ENCODE measurements at places on chromosomes 11 and 22.

- DNase-seq, result no peak
Observed at GRCh38 chr22:33678523-33678922, 241.8 kb downstream of the LARGE1 start.

DNA sequence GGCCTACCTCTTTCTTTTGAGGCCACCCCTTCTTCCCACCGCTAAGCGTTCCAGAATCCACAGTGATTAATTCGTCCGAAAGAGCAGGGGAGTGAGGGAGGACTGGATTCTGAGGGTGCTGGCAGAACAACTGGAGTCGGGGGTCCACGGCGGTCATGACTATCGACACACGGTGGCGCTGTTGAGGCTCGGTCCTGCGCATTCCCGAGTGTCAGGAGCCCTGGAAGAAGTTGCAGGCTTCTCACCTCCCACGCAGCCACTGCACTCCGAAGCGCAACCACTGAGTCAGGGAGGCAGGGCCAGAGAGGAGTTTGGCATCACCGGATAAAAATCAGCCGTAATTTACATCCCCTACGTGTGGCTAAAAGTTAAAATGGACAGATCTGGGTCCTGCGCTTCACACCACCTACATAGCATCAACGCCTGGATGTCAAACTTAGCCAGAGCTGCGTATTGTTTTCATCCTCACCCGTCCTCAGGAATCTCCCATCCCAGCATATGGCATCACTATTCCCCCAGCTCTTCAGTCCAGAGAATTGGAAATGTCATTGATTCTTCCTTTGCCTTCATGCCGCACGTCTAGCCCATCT, 10.7 kb upstream of the CTSF start:
- DNase-seq, result peak; percentile 58

GRCh38 chr22:27404441-27404840, 397.1 kb downstream of the MN1 start:
- DNase-seq, result no peak

- DNase-seq, result no peak
Observed at GRCh38 chr11:76074148-76075095, 131.9 kb downstream of the WNT11 start.

DNA sequence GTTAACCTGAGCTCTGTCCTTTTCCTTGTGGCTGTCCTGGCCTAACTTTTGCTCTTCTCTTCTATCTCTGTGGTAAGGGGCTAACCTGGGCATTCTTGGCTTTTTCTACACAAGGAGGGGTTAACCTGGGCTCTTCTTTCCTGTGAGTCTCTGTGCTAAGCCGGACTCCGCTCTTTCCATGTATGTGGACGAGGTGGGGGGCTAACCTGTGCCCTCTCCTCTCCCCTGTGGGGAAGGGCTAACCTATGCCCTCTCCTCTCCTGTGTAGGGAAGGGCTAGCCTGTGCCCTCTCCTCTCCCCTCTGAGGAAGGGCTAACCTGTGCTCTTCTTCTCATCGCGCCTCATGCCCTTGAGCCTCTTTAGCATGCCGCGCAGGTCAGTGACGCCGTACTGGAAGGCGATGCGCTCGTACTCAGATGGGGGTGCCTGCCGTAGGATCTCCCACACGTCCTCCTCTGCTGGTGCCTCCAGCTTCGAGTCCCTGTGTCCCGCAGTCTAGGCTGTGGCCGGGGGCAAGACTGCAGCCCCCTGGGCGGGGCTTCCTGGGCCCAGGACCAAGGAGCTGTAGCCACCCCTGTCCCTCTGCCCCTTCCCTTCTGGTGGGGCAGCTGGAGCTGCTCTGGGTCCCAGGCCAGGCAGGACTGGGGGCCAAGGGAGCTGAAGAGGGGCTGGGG, 6.5 kb downstream of the MYBPC3 start:
- no peak for DNase-seq

GRCh38 chr11:4416306-4416705, 22.8 kb upstream of the TRIM21 start:
- DNase-seq, result no peak

DNA sequence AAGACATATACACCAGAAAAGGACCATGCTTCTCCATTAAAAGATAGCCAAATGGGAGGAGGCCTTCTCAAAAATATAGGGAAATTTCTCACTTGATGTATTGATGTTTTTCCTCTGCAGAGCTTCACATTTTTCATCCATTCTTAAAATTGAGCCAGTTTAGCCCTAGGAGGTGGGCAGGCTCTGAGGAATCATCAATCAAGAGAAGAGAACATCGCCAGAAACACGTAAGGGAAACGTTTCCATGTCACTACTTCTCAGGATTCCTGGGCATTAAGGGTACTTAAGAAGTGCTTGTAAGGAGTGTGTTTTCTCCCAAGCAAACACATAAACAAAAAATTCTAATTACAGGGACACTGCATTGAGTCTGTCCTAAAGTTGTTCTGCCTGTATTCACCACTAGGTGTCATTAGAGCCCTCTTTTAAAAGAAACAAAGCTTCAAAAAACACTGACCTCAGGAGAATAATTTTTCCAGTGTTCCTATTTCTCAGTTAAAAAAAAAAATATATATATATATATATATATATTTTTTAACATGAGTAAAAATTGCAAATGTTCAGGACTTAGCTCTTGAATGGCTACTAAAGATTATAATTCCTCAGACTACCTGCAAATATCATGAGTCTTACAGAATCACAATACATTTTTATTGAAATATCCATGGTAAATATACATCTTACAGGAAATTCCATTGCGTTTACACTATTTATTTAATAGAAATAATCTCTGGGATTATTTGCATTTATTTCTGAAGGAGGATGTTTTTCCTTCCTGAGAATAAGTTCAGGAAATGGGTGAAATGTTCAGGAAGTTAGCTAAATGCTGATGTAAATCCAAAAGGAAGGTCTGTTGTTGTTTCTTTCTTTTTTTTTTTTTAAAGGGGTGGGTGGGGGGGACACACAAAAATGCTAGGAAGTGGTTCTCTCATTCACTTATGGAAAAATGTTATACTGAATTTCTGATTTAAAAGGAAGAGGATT, 16.0 kb downstream of the FZD4 start:
- DNase-seq, result no peak

DNA sequence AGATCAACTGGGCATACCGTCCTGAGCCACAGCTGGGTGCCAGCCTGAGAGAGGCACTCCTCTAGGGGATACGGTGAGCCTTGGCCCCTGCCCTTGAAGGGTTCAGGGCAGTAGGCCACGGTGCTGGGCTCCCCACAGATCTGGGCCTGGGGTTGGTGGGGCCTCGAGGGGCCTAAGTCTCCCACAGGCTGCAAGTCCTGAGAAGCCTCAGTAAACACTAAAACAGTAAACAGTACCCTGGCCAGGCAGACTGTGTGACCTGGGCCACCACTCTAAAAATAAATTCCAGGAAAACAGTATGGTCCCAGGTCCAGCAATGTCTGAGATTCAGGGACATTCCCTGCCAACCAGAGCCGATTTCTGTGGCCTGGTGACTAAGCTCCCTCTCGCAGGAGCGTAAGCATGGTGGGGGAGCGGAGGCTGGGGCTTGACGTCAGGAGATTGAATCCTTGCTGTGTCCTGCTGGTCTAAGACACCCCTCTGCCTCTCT, 2.3 kb upstream of the RHOD start:
- no peak for DNase-seq

- no peak for DNase-seq
Observed at GRCh38 chr11:1691878-1692707, 4.9 kb upstream of the KRTAP5-6 start.

GRCh38 chr11:112498701-112499100, 238.0 kb upstream of the PLET1 start:
- no peak for DNase-seq

DNA sequence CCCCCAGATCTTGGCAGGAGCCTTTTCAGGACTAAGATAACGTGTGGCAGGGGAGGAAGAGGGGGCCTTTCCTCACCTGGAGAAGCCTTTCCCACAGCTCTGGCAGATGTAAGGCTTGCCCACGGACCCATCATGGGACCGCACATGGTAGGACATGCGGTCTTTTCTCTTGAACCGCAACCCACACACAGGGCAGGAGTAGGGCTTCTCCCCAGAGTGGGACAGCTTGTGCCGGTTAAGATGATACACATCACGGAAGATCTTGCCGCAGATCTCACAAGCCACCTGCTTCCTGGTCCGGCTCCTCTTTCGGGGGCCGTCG, 1.9 kb downstream of the PATZ1 start:
- DNase-seq, result no peak

DNA sequence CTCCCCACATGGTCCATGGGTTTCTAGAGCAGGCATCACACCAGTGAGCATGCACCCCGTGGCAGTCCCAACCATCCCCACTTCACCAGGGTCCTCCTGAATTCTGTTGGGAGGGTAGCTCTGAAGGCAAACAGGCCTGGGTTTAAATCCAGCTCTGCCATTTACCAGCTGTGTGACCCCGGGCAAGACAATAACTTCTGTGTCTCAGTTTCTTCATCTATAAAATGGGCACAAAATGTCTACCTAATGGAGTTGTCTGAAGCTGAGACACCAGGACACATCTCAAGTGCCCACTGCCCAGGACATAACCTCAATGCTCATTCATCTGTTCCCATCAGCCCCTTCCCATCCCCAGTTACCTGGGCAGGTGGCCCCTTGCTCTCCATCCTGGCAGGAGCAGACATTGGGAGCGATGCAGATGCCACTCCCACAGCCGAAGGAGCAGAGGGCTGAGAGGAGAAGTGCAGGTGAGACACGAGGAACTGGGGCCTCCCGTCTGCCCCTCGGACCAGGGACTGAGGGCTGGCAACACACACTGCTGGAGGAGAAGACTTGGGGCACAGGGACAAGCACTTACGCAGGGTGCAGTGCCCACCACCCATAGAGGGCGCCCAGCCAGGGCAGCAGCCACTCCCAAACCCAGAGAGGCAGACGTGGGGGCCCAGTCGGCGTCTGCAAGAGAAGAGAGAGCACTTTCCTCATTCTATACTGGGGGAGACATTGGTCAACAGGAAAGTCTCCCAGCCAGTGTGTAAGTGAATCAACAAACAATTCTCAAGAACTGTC, 4.0 kb downstream of the VWCE start:
- no peak for DNase-seq

DNA sequence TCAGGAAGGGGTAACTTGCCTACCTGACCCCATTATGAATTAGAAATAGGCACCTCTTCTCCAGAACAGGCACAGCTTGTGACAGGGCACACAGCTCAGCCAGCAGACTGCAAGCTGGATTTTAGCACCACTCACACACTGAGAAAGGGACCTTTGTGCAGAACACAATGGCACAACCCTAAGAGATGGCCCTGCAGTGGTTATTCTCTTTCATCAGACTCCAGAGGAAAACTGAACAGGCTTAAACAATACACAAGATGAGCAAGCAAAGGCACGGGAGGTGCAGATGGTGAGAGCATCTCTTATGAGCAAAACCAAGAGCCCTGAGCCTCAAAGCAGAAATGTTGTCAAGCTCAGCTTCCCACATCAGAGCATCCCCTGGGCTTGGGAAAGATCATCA, 93.8 kb upstream of the LRRC55 start:
- no peak for DNase-seq

DNA sequence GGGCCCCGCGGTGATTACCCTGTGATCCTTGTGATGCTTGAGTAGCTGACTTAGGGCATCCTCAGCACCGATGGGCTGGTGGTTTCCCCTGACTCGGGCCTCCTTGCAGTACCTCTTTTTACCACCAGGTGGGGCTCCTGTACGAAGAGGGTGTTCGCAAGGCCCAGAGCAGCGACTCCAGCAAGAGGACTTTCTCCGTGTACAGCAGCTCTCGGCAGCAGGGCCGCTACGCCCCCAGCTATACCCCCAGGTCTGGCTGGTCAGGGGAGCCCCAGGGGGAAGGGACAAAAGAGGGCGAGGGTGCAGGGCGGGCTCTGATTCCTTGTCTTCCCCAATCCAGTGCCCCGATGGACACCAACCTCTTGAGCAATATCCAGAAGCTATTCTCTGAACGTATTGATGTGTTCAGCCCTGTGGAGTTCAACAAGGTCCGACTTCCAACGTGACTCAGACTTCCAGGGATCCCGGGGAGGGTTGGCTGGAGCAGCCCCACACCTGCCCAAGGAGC, 1.3 kb upstream of the TM7SF2 start:
- DNase-seq, result peak; percentile 85

GRCh38 chr22:38218661-38219622, 17.1 kb downstream of the MAFF start:
- DNase-seq, result no peak

DNA sequence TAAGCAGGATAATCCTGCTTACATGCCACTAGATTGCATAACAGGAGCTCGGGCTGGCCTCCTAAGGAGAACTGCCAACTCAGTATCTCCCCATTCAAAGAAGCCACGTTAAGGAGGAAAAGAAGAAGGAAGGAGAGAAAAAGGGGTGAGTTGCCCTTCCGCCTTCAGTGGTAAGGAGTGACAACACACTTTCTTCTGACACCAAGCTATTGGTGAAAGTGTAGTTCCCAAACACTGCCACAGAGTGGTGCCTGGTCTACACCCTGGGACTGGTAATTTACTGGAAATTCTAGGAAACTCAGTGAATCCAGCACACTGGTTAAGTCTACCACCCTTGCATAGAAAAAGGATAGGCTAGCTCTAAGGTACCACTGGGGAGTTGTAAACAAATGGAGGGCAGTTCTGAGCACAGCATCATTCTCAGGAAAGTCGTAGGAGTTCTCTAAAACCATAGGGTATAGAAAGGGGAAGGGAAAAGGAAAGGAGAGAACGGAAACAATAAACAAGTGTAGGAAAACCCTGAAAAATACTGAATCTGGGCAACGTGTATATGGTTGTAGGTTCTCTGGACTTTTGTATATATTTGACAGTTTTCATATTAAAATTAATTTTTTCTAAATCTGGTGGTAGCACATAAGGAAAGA, 58.2 kb downstream of the RRAS2 start:
- peak; percentile 33 for DNase-seq

- no peak for DNase-seq
Observed at GRCh38 chr11:101487775-101488174, 96.0 kb downstream of the TRPC6 start.

DNA sequence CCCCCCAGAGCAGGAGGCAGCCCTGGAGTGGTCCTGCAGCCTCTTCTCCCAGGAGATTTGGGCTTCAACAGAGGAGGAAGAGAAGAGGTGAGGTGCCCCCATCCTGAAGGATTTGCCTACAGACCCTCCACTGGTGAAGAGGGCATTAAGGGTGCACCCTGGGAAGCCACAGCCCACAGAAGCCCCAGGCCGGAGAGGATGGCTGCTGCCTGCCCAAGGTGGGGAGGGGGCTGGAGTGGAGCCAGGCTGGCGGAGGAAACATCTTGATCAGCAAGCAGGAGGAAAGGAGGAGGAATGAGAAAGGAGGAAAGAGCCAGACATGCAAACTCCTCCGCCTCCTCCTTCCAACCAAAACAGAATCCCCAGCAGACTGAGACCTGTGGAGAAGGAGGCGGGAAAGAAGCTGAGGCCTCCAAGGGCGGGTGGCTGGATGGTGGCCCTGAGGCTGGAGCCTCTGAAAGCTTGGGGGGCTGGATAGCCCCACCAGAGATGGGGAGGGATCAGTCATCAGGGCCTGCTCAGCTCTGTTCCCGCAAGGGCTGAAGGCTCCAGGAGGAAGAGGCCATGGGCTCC, 31.3 kb downstream of the ARRB1 start:
- no peak for DNase-seq

GRCh38 chr11:43803766-43804165, 76.9 kb upstream of the ALKBH3 start:
- no peak for DNase-seq

GRCh38 chr22:37418627-37419369, 8.5 kb downstream of the ELFN2 start:
- no peak for DNase-seq

- no peak for DNase-seq
Observed at GRCh38 chr11:46391186-46391577, 394 bp downstream of the CHRM4 start.
